B cell (primary cell): ENCODE measurements at places on chromosomes 1 and 21. TPM values are rescaled to one million over a fixed set of nuclear protein-coding genes. Genes with fewer than 3 reads are reported as not detected.

SEC16B gene
- 0.10 TPM in 1 of 2 replicates, not detected in the other for total RNA-seq

- DNase-seq = no peak
Observed at GRCh38 chr1:112188611-112189010, 199.1 kb upstream of the KCND3 start.

RNF186 gene
- total RNA-seq = not detected in 2 replicates

- no peak for DNase-seq
Observed at GRCh38 chr1:7406641-7407543, 364.2 kb upstream of the VAMP3 start.

PSMD4 gene
- total RNA-seq = 142 and 169 TPM in 2 replicates

DNA sequence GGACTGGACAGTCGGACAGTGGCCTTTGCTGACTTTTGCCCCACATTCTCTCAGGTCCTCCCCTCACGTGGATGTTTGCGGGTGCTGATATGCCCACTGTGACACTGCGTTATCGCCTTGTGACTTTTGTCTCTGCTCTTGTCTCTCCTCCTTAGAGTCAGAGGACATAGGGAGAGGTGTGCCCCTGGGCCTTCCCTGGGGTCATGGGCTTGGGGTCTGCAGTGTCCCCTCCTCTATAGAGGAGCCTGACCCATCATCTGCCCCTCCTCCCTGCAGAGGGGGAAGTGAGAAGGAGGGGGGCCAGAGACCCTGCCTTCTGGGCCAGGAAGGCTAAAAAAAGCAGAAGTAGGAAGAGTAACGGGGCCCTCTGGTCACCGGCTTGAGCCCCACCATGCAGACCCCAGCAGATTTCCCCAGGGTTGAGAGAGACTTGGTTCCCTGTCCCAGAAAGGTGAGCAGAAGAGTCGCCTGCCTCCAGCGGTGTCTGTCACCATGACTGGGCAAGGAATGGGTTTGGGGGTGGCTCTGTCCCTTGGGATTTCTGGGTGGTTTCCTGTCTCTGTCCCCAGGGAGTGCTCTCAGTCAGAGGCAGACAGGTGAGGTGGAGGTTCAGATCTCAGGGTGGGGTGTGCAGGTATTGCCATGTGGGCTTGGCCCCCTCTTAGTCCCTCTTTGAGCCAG, 13.3 kb downstream of the RPS6KA1 start:
- DNase-seq = peak; percentile 89

CATSPER4 gene
- not detected in 2 replicates for total RNA-seq

DNA sequence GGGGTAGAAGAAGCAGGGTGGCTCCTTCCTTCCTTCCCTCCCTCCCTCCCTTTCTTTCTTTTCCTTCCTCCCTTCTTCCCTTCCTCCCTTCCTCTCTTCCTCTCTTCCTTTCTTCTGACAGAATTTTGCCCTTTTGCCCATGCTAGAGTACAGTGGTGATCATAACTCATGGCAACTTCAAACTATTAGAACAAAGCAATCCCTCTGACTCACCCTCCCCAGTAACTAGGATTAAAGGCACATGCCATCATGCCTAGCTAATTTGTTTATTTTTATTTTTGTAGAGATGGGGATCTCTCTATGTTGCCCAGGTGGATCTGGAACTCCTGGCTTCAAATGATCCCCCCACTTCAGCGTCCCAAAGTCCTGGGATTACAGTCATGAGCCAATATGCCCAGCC, 10.0 kb upstream of the RPE65 start:
- no peak for DNase-seq

DNA sequence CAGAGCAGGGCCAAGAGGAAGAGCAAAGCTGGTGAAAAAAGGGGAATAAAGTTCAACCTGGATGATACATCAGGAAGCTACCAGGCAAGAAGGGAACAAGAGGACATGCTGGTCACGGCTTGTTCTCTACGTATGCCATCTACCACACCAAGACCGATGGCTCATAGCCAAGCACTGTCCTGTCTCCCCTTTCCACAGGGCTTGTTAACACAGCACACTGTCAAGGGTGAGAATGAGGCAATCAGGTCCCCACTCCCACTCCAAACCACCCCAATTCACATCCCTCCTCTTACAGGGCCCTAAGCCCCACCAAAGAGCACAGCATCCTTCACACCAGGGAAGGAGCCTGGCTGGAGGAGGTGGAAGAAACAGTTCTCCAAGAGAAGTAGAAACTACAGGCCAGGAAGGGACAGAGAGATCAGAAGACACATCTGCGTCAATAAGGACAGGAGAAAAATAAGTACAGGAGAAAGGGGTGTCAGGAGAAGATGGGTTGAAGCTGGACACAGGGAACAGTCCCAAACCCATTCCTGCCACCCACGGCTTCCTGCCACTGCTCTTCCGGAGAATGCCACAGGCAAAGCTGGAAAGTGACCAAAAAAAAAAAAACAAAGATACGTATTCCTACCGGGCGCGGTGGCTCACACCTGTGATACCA, 923 bp upstream of the SHC1 start:
- DNase-seq = no peak

DNA sequence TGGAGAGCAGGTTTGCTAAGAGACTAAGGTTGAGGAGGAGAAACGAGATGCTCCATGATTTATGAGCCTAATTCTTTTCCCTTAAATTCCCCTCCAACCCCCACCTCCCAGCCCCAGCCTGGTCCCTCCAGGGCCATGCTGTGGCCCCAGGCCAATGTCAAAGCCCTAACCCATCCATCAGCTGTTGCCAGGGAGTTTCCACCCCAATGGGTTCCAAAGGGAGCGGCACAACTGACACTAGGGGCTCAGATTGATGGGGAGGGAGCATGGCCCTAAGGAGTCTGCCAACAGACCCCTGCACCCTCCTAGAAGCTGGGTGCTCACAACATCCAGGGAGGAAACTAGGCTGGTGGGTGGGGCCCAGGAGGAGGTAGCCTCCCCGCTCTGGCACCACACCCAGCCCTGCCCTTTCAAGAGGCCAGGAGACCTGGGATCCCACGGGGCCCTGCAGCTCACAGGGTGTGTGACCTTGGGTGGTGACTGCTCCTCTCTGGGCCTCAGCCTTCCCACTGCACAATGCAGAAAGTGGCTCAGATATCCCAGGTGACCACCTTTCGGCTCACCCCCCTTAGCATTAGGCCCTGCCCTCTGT, 12.9 kb downstream of the AHDC1 start:
- no peak for DNase-seq

- no peak for DNase-seq
Observed at GRCh38 chr21:34884346-34884929, 164.7 kb downstream of the RUNX1 start.

GRCh38 chr1:182291584-182292192, 99.9 kb downstream of the GLUL start:
- DNase-seq = no peak

GRCh38 chr21:37253991-37254390, 13.1 kb downstream of the VPS26C start:
- no peak for DNase-seq

PLEKHA6 gene
- total RNA-seq = 0.47 and 0.92 TPM in 2 replicates
